ENCODE measurements at places on chromosomes 7 and 10.

- no peak for DNase-seq
Observed at GRCh38 chr7:150965273-150965830, 12.8 kb downstream of the KCNH2 start.

DNA sequence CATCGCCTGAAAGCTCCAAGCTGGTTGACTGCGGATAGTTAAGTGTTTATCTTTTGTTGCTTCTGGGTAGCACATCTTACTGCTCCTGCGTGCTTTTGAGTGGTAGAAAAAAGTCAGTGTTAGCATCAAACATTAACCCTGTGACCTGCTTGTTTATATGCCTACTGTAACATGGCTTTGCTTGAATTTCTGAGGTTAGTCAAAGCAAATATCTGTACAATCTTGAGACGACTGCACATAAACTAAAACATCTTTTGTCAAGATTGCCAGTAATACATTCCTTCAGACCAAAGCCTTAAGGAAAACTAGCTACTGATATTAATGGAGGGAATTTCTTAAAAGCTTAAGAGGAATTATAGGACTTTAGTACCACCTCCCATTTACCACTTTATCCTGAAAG is 163.7 kb downstream of the BAMBI start:
- peak; percentile 24 for DNase-seq

DNA sequence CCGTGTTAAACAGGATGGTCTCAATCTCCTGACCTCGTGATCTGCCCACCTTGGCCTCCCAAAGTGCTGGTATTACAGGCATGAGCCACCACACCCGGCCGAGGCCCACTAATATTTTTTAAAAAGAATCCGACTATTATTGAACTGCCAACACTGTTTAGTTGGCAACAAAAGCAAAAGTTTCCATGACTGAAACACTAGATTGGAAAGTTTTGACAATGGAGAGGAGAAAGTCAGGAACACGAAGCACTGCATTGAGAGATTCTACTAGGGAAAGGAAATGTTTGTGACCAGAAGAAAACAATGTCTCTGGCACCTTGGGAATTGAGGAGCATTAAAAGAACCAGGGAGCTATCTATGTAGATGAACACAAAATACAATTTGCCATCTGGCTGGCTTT is 13.7 kb upstream of the PPP1R9A start:
- no peak for DNase-seq

GRCh38 chr10:76453997-76454396 is 1022.6 kb downstream of the LRMDA start:
- DNase-seq = peak; percentile 74

DNA sequence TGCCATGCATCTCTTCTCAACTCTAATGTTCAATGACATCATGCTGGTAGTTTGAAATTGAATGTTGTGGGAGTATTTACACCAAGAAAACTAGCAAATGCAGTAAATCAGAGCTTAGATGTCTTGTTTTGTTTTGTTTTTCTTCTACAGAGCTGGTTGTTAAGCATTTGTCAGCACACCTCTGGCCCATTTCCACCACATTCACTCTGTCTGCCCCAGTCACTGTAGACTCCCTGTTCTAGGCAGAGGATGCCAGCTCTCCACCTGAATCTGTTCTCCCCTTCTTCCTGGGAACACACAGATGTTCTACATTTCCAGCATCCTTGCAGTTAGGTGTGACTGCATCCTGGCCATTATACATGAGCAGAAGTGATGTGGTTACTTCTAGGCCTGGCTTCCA is 4.1 kb upstream of the ARHGAP22 start:
- DNase-seq = no peak

DNA sequence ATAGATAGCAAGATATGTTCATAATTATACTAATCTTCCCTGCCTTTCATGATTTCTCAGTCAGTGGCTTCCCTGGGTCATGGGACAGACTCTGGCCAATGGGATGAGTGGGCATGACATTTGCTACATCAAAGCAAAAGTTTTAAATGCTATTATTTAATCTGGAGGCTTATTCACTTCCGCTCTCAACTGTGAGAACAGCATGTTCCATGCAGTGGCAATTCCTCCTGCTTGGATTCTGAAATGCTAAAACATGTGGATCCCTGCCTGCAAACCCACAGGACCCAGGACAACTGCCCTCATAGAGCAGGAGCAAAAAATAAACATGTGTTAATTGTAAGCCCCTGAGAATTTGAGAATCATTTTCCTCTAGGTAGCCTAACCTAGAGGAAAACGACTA is 1412.4 kb upstream of the CELF2 start:
- DNase-seq = no peak

- no peak for DNase-seq
Observed at GRCh38 chr7:157930926-157931466, 594.2 kb downstream of the DNAJB6 start.

GRCh38 chr7:114422507-114423501 is 8.2 kb downstream of the FOXP2 start:
- no peak for DNase-seq

GRCh38 chr10:132802048-132802447 is 16.1 kb upstream of the NKX6-2 start:
- no peak for DNase-seq

Measured in fibroblast of skin of right quadriceps (primary cell).